ENCODE measurements at places on chromosomes 5 and 9. TPM values are rescaled to one million over a fixed set of nuclear protein-coding genes. Genes with fewer than 3 reads are reported as not detected.

DNA sequence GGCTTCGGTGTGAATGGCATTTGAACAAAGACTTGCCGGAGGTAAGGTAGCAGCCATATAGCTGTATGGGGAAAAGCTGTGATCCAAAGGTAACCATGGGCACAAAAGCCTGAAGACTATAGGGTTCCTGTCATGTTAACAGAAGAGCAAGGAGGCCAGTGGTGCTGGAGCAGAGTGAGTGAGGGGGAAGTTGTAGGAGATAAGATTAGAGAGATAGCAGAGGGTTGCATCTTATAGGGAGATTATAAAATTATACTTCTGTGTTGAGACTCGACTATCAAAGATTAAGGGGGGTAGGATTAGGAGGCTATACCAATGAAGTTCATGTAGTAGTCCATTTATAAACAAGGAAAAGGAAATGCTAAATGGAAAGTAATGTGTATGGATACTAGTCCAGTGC is 3.3 kb downstream of the NCBP1 start:
- DNase-seq = no peak

DNA sequence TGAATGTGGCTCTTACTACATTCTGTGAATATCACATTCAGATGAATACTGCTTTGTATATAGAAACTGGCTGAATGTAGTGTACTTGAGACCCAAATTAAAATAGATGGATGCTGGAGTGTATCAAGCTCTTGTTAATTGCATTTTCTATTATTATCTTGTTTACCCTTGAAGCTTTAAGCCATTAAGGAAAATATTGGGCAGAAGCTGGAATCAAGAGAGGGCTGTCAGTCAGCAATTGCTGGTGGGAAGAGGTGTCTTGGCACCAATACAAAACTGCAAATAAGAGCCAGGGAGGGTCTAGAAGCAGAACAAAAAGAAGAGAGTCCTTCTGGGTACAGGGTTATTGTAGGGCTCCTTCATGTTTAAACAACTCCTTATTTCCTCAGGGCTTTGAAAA is 38.8 kb downstream of the MUSK start:
- no peak for DNase-seq

GRCh38 chr5:132422720-132423437 is 53.4 kb downstream of the SLC22A5 start:
- no peak for DNase-seq

GRCh38 chr9:68685770-68686169 is 19.3 kb upstream of the PIP5K1B start:
- peak; percentile 37 for DNase-seq

- peak; percentile 64 for DNase-seq
Observed at GRCh38 chr5:135466178-135467050, 14.3 kb upstream of the TIFAB start.

DNA sequence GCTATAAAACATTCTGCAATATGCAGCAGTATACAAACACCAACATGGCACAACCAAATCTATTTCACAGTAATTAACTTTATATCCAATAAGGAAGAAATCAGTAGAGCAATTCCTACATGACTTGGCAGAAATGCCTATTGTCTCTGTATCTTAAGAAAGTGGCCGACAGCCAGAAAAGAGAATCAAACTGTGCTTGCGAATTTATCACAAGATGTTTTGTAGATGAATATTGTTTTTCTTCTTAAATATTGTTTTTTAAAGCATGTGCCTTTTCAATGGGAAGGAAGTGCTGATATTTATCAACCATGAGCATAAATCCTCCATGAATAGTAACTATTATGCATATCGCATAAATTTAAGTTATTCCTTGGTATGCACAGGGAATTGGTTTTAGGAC is 501.7 kb upstream of the DMAC1 start:
- no peak for DNase-seq

DNA sequence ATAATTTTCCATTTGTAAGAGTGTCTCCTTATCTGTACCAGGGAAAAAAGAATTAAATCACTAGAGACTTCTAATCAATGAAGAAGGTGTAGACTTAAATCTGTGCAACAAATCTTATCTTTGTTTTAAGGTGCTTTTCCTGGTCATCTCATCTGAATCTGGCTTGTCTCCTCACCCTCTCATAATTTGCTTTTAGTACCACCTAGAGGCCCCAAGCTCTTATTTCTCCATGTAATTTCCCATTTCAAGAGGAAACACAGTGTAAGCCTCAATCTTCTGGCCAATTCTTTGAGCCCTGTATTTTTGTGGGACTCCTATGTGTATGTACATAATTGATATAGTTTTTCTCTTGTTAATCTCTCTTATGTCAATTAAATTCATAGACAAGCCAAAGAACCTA is 1975.3 kb upstream of the CDH6 start:
- no peak for DNase-seq

GRCh38 chr9:129165198-129165597 is 12.9 kb downstream of the IER5L start:
- DNase-seq = no peak

- no peak for DNase-seq
Observed at GRCh38 chr5:21773456-21773855, 1079.7 kb downstream of the CDH12 start.

DNA sequence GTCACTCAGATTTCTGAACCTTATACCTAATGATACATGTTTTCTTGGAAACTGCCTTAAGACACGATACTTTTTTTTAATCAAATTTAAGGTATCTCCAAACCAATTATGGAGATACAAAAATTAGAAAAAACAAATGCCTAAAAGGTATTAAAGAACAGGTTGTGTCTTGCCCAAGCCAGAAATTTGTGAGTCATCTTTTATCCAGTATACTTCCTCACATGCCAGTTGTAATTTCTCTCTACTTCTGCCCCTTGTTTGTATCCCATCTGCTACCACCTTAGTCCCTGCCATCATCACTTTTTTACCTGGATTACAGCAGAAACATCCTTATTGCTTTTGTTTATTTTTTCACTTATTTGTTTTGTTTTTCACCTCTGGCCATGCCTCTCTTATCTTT is 571.2 kb upstream of the DAB2 start:
- DNase-seq = no peak

DNA sequence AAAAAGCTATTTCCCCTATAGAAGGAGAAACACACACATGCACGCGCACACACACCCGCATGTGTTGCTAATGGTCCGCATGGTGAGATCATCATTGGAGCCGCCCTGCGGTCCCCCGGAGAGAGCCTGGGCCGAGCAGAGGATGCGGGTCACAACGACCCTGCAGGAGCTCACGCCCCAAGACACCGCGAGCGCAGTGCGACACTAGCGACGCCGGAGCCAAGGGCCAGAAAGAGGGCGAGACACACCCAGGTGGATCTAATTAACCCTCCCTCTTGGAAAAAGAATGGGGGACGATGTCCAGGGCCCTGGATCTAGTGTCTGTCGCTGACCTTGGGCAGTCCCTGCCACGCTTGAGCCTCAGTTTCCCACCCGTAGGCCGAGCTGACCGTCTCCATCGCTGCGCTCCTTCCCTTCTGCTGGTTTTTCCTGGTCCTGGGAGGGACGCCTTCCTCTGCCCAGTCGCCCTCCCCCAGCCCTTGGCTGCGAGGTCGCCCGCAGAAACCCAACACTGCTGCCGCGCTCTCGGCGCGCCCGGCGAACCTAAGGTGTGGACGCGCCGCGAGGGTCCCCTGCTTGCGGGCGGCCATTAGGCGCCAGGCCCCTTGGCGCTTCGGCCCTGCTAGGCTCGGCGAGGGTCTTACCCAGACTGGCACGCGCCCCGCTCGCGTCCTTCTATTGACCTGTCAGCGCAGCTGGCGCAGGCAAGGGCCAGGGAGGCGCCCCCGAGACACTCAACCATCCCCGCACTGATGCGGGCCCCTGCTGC is 47.5 kb upstream of the RNF20 start:
- DNase-seq = no peak

DNA sequence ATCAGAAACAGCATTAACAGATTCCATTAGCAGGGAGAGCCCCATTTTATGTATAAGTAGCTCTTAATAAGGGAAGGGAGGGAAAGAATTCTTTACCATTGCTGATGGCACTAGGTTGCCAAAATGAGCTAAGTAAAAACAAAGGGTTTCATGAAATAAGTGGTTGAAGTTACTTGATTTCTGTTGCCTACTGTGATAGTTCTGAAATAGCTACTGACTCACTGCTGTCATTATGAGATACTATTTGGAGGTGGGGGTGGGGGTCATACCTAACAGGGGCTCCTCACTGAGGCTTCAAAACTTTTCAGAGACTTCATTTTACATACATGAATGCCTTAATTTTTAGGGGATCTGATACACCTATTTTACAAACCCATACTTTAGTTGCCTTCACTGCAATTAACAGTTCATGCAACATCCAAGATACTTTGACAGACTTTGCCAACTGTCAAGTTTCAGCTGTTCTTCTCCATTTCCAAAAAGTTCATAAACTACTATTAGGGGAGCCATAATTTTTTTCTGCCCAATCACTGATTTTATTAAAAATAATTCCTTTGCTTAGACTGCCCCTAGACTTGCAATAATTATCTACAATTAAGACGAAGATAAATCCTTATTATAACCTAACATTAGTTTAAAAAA is 4.6 kb downstream of the HOMER1 start:
- DNase-seq = no peak

- DNase-seq = no peak
Observed at GRCh38 chr5:145846081-145846480, 10.9 kb upstream of the PRELID2 start.

DNA sequence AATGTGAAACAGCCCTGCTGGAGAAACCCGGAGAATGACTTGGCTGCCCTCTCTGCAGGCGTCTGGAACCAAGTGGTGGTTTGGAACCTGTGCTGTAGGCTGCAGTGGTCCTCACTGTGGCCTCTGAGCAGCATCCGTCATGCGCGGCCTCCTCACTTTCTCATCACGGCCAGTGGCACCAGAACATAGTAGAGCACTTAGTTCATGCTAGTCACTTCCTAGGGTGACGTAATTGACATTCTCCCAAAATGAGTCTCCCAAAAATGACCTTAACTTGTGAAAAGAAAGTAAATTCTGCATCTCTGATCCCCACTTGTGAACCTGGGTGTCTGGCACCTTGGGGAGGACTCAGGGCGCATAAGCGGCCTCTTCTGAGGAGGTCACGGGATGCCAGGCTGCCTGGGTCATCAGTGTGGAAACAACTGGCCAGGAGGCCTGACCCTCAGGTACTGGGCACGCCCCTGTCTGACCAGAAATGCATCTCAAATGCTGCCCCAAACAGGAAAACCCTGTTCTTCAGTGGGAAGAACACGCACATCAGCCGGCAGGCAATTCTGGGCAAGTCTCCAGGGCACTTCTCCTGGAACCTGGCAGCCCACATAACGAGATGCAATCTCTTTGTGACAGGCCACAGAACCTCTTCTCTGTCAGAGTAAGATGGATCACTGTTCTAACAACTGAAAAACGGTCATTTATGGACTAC is 36.6 kb upstream of the SPTLC1 start:
- no peak for DNase-seq

DNA sequence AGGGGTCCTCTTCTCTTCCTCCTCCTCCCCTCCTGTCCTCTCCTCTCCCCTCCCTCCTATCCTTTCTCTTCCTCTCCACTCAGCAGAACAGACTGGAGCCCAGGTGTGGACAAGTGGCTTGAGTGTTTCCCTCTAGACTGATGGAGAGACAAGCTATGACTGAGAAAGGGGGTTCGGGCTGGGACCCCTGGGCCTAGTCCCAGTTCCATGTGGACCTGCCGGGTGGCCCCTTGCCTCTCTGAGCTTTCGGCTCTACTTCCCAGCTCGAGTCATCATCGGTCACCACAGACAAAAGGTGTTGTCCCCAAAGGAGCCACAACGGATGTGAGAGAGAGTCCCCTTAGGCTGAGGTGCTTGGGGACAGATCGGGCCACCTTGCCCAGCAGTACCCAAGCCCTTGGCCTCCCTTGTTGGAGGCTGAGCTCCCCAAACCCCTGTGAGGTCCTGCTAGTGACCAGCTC is 3.4 kb upstream of the RXRA start:
- no peak for DNase-seq

DNA sequence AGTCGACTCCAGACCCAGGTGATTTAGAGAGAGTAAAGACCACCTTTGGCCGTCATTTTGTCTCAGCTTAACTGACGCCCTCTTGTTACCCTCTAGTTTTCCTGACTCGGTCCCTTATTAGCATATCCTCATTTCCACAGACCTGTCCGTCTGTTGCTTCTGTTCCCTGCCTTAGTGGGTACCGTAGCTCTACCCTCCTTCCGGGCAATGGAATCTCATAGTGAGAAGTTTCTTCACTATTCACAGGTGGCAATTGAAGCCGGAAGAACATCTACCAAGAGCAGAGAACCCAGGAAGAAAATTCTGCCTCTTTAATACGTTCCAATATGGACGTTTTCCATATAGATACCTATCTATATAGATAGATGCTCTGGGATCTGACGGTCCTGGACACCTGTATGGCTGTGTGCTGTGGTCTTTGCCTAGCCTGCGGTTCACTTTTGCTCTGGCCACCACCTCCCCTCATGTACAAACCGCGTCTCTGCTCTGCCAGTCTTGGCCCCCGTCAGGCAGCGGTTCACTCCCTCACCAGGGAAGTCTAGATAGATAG is 652 bp upstream of the TMEM161B start:
- no peak for DNase-seq

The EQTN gene
- total RNA-seq = not detected

The TLX3 gene
- not detected for total RNA-seq

The LCN6 gene
- total RNA-seq = not detected

The SLC6A7 gene
- not detected for total RNA-seq

The HAVCR1 gene
- total RNA-seq = 0.72 TPM

The OBP2B gene
- total RNA-seq = not detected

The PTGES gene
- not detected for total RNA-seq

The GPX8 gene
- not detected for total RNA-seq

The BARHL1 gene
- not detected for total RNA-seq

The C9orf72 gene
- total RNA-seq = 19.6 TPM

The UGT3A2 gene
- 0.27 TPM for total RNA-seq

The EIF4E1B gene
- total RNA-seq = not detected
